ENCODE measurements at places on chromosomes 12 and 14.

- DNase-seq: no peak
Observed at GRCh38 chr14:100394886-100395672, 71.9 kb downstream of the SLC25A47 start.

DNA sequence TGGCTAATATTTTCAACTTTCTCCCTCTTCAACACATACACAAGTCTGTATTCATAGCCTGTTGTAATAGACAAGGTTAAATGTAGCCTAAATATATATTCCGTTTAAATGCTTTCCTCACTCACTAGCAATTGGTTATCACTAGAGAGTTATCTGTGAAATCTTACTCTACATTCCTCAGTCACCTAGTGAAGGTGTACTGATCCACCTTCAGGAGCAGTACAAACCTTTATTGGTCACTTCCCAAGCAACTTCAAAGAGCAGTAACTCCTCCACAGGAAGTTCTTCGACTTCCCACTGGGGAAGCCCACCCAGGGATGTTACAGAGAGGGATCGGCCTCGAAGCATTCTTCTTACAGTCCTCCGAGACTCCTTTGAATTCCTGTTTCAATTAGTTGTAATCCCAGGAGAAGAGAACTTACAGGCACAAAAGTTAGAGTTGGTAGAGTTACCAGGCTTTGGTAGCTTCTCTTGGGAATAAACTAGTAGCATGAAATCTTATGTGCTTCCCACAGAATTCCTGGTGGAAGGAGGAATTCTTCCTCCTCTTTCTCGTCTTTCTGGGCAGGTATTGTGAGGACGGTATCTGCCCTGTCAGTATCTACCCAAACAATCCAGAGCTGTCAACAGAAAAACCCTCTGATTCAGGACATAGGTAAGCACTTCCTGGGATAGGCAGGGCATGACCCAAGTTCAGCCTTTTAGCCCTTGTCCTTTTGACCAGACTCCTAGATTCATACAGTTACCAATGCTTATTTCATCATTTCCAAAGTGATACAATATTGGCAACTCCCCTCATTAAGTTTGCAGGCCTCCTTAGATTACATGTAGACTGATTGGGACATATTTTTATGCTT lies at the start of gene GYS2:
GYS2 (minus strand) TSS at position 603 of the 857 bp plus-strand sequence; CDS start at position 348, 255 bp downstream.
- no peak for DNase-seq

- peak; percentile 69 for DNase-seq
Observed at GRCh38 chr12:106078358-106079010, 60.3 kb downstream of the NUAK1 start.

GRCh38 chr12:121712461-121713256 lies at the start of gene TMEM120B:
TSS of gene TMEM120B (plus strand) at chr12:121712752. CDS start at chr12:121712896, 144 bp downstream.
- peak; percentile 42 for DNase-seq

GRCh38 chr12:98372340-98373024 lies 142.9 kb upstream of the TMPO start:
- no peak for DNase-seq

GRCh38 chr12:83954071-83954789 lies 958.4 kb downstream of the SLC6A15 start:
- no peak for DNase-seq

DNA sequence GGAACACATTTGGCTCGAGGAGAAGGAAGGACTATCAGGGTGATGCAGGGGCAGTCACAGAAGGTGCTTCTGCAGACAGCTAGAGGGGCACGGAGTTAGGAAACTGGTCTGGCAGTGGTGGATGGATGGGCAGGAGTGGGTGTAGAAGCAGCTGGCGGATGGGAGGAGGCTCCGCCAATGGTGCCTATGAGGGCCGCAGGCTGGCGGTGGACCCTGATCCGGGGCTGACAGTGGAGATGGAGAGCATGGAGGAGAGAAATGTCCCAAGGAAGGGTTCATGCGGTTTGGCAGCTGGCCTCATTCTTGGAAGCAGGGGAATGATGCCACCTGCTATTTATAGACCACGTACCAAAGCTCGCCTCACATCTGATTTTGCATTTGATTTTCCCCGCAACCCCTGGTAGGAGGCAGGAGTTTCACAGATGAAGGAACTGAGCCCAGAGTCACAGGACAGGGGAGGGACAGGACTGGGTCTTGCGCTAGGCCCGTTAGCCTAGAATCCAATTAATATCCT lies 237.1 kb downstream of the FOXN3 start:
- DNase-seq: no peak

DNA sequence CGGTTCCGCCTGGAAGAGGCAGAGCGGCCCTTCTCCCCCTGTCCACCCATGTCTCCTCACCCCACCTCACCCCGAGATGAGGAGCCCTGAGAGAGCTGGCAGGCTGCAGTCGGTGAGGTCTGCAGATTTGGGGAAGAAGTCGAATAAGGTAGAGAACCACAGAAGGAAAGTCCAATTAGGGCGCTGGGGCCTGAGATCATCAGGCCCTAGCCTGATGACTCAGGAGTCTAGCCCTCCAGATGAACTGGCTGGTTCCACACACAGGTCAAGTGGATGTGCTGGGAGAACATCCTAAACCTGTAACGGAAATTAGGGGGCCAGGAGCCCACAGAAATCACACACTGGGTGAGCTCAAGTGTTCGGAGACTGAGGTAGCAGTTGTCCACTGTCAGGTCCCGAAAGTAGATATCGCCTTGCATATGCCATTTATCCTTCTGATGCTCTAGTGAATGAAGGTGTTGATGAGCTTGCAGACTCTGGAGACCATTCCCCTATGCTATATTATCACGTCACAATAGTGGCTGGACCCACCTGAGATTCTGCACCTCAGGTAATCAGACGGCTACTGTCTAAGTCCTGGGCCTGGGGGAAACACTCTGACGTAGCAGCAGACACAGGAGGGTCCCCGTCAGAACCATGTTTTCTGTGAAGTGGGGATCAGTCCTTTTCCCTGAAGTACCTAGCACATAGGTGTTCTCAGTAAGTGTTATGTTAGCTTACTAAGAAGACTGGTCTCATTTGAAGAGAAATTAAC lies 886 bp upstream of the METTL17 start:
- no peak for DNase-seq

DNA sequence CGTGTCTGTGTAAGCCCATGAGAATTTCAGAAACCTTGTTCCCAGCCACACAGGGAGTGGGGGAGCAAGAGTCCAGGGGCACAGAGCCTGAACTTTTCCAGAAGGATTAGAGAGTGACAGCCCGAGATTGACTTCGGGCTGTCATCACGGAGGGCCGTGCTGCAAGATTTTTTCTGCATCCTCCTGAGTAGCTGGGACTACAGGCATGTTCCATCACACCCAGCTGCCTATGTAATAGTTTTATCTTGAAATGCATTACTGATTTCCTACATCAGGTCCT lies 14.4 kb downstream of the EVL start:
- DNase-seq: no peak

DNA sequence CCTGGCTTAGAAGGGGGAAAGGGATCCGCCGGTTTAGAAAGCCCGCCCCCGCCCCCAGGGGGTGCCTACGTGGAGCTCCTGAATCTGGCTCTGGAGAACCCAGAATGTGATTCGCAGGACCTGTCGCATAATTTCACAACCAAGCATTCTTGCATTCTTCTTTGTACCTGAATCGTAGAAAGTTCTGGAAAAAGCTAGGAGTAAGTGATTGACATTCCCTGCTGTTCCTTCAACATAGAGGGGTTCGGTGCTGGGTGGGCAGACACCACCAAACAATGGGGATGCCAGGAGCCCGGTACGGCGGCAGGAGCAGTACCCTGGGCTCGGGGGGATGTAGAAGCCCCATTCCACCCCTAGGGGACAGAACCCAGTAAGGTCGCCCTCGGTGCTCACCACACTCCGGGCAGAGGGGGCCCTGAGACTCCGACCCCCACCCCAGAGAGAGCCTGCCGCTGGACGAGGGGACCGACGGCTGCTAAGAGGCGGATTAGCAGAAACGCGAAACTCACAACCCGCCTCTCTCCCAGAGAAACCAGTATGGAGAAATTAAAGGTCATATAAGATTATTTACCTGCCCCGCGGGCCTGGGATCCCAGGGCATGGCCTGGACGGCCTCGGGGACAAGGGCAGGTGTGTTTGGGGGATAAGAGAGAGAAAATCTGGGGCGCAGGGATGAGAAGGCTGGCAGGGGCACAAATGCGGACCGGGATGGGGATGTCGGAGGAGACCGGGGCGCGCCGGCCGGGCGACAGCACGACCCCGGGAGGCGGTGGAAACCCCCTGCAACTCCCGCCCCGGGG lies 520 bp downstream of the CSRP2 start:
- DNase-seq: no peak

- no peak for DNase-seq
Observed at GRCh38 chr14:52706286-52706685, 714 bp upstream of the PSMC6 start.

- no peak for DNase-seq
Observed at GRCh38 chr12:71536279-71536938, 96.8 kb downstream of the LGR5 start.

GRCh38 chr12:116015525-116015924 lies 262.0 kb downstream of the MED13L start:
- DNase-seq: no peak

All from NCI-H226 (cell line).